A673 (cell line): ENCODE measurements at places on chromosomes 6 and 20.

- no peak for DNase-seq
- no peaks in the 10 kb centered on the region for H3K4me1 ChIP-seq
- peak overlapping the region; percentile 45 for H3K27ac ChIP-seq
- no peaks in the 10 kb centered on the region for H3K27me3 ChIP-seq
- H3K4me3 ChIP-seq, result peak overlapping the region; percentile 59
- H3K36me3 ChIP-seq, result no peaks in the 10 kb centered on the region
Measured at GRCh38 chr6:152301021-152301764, 336.0 kb downstream of the SYNE1 start.

DNA sequence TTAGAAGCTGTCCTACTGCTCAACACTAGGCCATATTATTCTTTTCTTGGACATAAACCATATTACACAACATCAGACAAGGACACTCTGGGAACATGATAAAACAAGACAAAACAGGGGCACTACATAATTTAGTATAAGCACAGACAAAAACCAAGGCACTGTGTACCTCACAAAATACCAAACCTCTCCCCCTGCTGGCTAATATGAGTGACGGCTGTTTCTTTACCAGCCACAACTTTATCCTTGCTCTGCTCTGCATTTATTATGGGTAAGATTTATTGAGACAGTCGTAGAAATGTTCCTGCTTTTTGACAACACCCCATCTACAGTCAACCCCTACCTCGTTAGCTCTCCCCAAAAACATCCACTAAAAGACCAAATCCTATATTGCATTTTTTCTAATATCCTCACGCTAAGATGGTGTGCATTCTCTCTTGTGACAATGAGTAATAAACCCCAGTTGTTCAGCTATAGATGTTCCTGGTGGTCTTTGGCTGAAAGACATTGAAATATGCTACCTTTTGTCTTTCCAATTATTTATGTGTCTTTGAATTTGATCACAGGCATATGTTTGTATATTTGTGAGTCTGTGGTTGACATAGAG, 23.8 kb upstream of the POLR1H start:
- no peaks in the 10 kb centered on the region for H3K27me3 ChIP-seq
- no peaks in the 10 kb centered on the region for H3K36me3 ChIP-seq
- no peak overlapping the region for H3K4me3 ChIP-seq
- H3K4me1 ChIP-seq, result peaks cover 9% of the 10 kb centered on the region
- no peak overlapping the region for H3K27ac ChIP-seq

- no peak for DNase-seq
- H3K4me1 ChIP-seq, result no peaks in the 10 kb centered on the region
- H3K27me3 ChIP-seq, result no peaks in the 10 kb centered on the region
- H3K4me3 ChIP-seq, result no peak overlapping the region
- no peak overlapping the region for H3K27ac ChIP-seq
Measured at GRCh38 chr6:20458027-20458894, 56.6 kb downstream of the E2F3 start.

DNA sequence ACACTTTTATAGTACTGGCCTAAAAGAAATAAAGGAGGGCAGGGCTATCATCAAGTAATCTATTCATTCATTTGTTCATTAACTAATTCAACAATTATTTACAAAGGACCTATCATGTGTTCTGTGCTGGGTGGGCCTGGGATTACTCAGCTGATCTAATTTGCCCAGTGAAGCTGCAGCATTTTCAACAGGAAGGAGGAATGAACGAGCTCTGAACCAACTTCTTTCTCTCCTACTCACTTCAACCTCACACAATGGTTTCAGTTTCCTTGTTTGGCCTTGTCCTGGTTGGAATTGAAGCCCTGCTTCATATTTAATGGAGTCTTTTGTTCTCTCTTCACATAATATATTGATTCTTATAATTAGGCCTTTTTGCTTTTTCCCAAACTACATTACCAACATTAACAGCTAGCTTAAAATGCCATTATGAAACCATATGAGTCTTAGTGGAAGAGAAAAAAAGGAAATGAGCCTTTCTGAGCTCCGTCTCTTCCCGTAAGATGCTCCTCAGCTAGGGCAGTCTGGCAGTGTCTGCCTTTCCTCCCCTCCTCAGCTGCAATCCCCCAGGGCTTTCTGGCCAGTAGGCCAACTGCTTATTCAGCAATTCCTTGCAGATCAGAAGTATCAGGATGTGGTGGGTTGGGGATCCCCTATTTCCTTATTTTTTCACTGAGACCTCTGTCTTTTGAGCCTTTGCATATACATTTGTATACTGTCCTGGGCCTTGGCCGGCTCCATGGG, 79.4 kb upstream of the NRN1 start:
- no peaks in the 10 kb centered on the region for H3K36me3 ChIP-seq
- H3K4me3 ChIP-seq, result no peak overlapping the region
- DNase-seq, result no peak
- H3K4me1 ChIP-seq, result no peaks in the 10 kb centered on the region
- H3K27me3 ChIP-seq, result no peaks in the 10 kb centered on the region

DNA sequence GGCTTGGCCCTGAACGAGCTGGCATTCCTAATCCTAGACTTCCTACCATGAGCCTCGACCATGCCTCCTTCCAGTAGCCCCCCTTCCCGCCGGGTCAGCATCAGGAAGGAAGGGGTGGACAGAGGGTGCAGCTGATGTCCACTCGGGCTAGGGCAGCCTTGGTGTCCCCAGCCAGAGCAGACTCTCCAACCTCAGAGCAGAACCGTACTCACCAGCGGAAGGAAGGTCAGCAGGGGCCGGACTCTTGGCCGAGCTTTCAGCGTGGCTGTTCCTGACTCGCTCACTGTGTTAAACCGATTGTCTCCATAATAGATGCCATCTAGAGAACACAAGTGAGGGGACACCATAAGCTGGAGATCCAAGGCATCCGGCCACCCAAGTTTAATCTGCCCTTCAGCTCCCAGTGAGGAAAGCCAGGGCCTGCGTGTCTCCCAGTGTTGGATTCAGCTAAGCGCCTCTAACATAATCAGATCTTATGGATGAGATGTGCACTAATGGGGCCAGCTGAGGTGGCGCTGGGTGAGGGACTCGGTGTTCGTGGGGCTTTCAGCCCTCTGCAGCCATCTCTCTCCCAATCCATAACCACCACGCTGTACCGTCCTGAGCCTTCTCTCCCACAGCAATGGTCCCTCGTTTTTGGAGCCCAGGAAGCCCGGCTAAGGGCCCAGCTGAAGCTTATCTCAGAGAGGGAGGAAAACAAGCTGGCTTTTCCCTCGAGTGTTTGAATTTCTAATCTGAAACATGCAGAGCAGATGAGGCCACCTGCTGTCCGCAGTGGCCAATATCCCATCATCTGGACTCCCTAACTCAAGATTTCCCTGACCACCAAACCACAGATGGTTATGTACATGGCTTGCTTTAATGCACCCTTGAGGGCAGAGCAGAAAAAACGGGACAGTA, 13.7 kb downstream of the C6orf132 start:
- no peak for DNase-seq
- no peaks in the 10 kb centered on the region for H3K27me3 ChIP-seq
- H3K36me3 ChIP-seq, result no peaks in the 10 kb centered on the region

GRCh38 chr20:48711696-48712464, 115.9 kb downstream of the PREX1 start:
- H3K27ac ChIP-seq, result no peak overlapping the region
- DNase-seq, result no peak
- H3K4me1 ChIP-seq, result peaks cover 19% of the 10 kb centered on the region
- no peak overlapping the region for H3K4me3 ChIP-seq
- peaks cover 56% of the 10 kb centered on the region for H3K36me3 ChIP-seq
- H3K27me3 ChIP-seq, result no peaks in the 10 kb centered on the region

GRCh38 chr6:89941031-89941762, 46.9 kb downstream of the GJA10 start:
- H3K27ac ChIP-seq, result no peak overlapping the region
- H3K4me3 ChIP-seq, result no peak overlapping the region
- H3K4me1 ChIP-seq, result no peaks in the 10 kb centered on the region
- H3K36me3 ChIP-seq, result no peaks in the 10 kb centered on the region
- DNase-seq, result no peak

DNA sequence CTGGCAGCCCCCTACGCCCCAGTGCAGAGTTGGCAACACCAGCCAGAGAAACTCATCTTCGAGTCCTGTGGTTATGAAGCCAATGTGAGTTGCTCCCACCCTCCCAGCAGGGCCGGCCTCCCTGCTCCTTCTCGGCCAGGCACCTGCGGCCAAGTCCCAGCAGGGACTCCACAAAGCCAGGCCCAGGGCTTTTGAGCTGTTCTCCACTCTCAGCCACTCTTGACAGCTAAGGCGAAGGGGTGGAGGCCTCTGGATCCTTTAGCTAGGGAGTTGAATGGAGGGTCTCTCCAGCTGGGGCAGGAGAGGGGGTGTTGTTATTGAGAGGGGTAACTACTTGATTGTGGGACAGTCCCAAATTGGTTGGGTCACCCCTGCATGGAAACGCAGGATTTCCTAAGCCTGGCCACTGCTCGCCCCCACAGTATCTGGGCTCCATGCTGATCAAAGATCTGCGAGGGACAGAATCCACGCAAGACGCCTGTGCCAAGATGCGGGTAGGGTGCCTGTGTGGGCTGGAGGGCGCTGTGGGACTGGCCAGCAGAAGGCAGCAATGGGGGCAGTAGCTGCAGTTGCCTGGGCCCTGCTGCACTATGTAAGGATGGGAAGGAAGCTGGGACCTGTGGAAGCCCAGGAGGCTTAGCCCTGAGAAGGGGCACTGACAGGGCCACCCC, 58.3 kb downstream of the TCP11 start:
- no peaks in the 10 kb centered on the region for H3K27me3 ChIP-seq
- peaks cover 13% of the 10 kb centered on the region for H3K36me3 ChIP-seq
- H3K27ac ChIP-seq, result no peak overlapping the region
- peaks cover 8% of the 10 kb centered on the region for H3K4me1 ChIP-seq
- no peak for DNase-seq

GRCh38 chr6:3293271-3294155, 34.8 kb downstream of the PSMG4 start:
- no peak for DNase-seq
- H3K4me1 ChIP-seq, result no peaks in the 10 kb centered on the region
- H3K27me3 ChIP-seq, result no peaks in the 10 kb centered on the region

- DNase-seq, result no peak
- H3K27me3 ChIP-seq, result no peaks in the 10 kb centered on the region
- H3K27ac ChIP-seq, result no peak overlapping the region
- no peaks in the 10 kb centered on the region for H3K36me3 ChIP-seq
Measured at GRCh38 chr20:40673442-40673841, 15.6 kb downstream of the MAFB start.

DNA sequence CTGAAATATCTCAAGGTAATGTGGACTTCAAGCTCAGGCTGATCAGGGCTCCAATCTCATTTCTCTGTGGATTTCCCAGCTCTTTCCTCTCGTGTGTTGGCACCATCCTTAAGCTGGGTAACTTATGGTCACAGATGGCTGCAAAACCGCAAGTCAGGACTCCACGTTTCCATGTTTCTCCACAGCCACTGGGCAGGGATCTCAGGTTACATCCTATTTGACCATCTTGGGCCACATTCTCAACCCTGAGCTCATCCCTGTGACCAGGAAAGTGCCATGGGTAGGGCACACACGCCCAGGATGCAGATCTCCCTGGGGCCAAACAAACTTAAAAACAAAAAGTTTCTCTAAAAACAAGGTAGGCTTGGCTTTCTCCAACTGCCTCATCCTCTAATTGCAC, 15.4 kb downstream of the RPS6KA2 start:
- H3K27me3 ChIP-seq, result no peaks in the 10 kb centered on the region
- H3K27ac ChIP-seq, result no peak overlapping the region
- DNase-seq, result no peak
- H3K4me1 ChIP-seq, result no peaks in the 10 kb centered on the region
- H3K36me3 ChIP-seq, result no peaks in the 10 kb centered on the region
- H3K4me3 ChIP-seq, result no peak overlapping the region

DNA sequence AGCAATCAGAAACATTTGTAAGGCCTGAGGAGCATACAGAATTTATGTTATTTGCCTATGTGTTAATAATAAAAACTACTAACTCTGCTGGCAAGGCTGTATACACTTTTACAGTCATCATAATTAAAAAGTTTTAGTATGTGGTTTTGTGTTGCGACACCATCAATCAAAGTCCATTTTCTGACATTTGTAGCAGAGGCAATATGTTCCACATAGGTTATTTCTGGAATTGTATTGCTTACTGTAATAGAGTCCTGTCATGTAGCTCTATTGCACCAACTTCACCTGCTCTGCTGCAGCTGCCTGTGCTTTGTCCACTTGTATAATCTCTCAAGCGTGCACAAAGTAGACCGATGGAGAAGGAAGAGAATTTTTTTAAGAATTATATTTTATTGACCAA, 501.8 kb downstream of the HACE1 start:
- no peaks in the 10 kb centered on the region for H3K4me1 ChIP-seq
- no peak overlapping the region for H3K4me3 ChIP-seq
- no peaks in the 10 kb centered on the region for H3K27me3 ChIP-seq
- no peak overlapping the region for H3K27ac ChIP-seq
- DNase-seq, result no peak

DNA sequence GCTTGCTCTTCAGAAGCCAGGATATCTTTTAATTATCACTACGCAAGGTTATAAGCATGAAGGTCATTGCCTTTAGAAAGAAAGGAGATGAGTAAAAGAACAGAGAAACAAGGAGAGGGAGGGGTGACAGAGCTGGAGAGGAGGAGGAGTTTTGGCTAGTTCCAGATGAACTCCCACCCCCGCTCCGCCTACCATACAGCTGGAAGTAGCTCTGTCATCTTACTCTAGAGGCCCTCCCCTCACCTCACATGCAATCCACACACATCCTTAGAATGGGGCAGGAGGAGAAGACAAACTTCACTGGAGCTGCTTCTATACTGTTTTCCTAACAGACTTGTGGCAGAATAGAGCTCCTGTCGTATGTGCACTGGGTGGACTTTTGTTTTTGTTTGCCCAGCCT, 144.7 kb downstream of the SCML4 start:
- H3K36me3 ChIP-seq, result no peaks in the 10 kb centered on the region
- H3K4me1 ChIP-seq, result no peaks in the 10 kb centered on the region
- peak; percentile 26 for DNase-seq
- no peak overlapping the region for H3K27ac ChIP-seq

- peaks cover 20% of the 10 kb centered on the region for H3K4me1 ChIP-seq
- no peak overlapping the region for H3K27ac ChIP-seq
- H3K4me3 ChIP-seq, result no peak overlapping the region
- DNase-seq, result peak; percentile 49
Measured at GRCh38 chr6:54910431-54910884, 63.9 kb downstream of the FAM83B start.

DNA sequence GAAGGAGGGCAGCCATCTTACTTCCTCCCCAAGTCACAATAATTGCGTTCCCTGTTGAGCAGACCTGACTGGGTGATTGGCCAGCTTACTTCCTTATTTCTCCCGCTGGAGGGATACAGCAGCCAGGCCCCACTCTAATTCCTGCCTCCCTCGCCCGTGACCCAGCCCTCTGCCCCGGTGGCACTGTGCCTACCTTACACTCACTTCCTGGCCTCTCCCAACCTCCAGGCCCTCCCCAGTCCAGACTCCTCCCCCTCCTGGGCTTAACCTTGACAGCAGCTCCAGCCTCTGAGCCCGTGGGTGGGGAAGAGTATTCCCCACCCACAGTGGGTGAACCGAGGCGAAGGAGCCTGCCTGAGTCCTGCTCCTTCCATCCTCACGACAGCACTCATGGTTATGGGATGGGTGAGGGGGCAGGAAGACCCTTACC, 3.0 kb downstream of the BAK1 start:
- no peak for DNase-seq
- peaks cover 5% of the 10 kb centered on the region for H3K4me1 ChIP-seq
- no peak overlapping the region for H3K27ac ChIP-seq
- H3K27me3 ChIP-seq, result no peaks in the 10 kb centered on the region
